ENCODE measurements at places on chromosomes 13 and 19.
A peak's percentile ranks its signal among the peaks of the same experiment; 100 is the strongest.

DNA sequence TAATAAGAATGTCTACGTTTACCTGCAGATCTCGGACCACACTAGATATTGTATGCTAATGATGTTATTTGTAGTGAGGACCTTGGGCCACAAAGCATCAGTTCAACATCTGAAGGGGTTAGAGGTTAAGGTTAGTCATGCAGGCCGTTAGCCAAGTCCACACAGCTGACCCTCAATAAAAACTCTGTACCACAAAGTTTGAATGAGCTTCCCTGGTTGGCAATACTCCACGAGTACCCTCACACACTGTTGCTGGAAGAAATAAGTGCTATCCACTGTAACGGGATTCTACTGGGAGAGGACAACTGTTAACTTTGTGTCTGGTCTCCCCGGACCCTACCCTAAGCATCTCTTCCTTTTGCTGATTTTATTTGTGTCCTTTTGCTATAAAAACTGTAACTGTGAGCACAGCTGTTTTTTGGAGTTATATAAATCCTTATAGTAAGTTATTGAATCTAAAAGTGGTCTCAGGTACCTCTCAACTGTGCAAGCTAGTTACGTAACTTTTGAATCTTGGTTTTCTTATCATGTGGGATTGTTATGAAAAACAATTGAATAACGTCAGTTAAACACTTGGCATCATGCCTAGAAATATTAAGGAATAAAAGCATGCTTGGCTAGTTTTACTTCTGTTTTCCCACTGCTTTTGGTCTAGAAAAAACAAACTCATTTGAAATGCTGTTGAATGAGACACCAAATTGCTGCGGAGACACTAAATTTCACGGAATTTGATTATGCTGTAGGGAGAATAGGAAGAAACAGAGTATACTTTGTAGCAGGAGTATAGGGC is 181.5 kb downstream of the DNAJC3 start:
- DNase-seq, result no peak

GRCh38 chr19:45364696-45365095 is 5.7 kb downstream of the ERCC2 start:
- DNase-seq, result no peak

DNA sequence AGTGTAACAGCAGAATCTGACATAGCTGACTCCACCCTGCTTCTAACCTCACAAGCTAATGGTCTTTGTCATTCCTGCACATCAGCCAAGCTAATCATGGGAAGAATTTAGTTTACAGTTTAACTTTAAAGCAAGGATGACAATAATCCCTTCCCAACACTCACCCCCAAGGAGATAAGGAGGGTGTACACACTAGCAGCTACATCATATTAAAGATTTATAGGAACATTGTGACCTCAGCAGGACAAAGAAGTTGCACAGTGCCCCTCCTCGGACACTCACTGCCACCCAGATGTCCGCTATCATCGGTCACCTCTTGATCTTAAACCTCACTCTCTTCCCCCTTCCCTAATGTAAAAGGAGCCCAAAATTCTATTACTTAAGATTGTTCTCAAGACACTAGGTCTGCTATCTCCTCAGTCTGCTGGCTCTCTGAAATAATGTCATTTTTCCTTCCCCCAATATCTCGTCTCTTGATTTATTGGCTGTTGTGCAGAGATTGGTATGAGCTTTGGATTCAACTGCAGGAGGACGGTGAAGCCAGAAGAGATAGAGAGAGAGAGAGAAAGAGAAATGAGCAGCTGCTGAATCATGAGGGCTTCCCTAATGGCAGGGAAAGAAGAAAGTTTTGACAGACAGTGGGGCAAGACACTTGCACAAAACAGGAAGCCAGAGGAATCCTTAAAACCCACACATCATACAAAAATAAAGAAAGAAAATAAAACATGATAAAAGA is 17.5 kb upstream of the FFAR2 start:
- DNase-seq, result no peak

GRCh38 chr13:80865329-80865728 is 524.4 kb upstream of the SPRY2 start:
- DNase-seq, result no peak

DNA sequence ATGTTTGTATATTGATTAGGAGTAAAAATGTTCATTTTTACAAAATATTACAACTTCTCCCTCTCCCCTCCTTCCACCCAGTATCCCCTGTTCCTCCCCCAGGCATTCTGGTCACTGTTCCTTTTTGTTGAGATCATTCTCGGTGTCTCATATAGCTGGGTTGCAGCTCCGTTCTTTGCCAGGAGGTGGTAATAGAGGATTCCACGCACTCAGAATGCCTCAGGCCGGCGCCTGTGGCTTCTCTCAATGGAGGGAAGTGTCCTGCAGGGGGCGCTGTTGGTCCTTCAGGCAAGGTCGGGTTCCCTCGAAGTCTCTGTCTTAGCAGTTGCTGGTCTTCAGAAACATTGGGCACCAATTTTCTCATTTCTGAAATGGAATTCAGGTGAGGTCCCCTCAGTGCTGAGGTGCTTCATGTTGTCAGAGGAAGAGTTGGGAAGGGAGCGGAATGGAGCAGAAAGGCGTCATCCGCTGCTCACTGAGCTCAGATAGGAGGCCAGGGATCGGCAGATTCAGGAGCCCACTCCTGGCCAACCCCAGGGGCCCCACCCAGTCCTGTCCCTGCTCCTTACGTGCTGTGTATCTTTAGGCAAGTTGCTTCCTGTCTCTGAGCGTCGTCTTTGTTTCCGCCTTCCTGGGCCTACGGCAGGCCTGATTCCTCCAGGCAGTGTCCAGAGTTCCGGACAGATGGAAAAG is 10.3 kb upstream of the GARIN5A start:
- DNase-seq, result no peak

- DNase-seq, result no peak
Measured at GRCh38 chr19:1457031-1457739, 7.3 kb downstream of the APC2 start.

GRCh38 chr13:109628251-109628699 is 158.1 kb downstream of the IRS2 start:
- no peak for DNase-seq

- no peak for DNase-seq
Measured at GRCh38 chr13:42652642-42653415, 78.9 kb downstream of the TNFSF11 start.

DNA sequence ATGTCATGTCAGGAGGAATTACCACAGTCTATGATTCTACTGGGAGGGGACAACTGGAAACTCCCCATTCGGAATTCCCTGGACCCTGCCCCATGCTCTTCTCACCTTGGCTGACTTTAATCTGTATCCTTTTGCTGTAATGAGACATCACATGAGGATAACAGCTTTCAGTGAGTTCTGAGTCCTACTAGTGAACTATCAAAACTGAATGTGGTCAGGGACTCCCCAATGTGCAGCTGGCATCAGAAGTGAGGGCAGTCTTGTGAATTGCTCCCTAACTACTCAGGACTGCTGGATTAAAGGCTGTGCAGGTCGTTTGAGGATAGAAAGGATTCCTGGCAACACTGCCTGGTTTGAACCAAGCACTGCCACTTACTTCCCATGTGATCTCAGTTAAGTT is 15.2 kb downstream of the SIGLEC7 start:
- no peak for DNase-seq

DNA sequence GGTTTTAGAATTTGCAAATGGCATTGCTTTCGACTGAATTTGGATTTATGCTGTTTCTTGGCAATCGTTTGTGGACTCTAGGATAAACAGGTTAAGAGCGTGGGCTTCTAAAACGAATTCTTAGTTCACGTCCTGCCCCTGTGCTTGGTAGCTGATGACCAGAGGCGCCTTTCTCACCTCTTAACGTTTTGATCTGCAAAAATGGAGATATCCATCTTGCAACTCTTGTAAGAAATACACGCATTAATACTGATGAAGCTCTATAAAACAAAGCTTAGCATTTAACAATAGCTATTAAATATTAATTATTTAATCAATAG is 580 bp upstream of the KATNAL1 start:
- DNase-seq, result no peak

GRCh38 chr19:46725859-46726393 is 9.0 kb upstream of the PRKD2 start:
- no peak for DNase-seq

- no peak for DNase-seq
Measured at GRCh38 chr13:84433024-84433423, 550.8 kb upstream of the SLITRK1 start.

GRCh38 chr19:1097810-1098176 is 2.6 kb upstream of the POLR2E start:
- no peak for DNase-seq

GRCh38 chr19:3617463-3617862 is 9.1 kb downstream of the CACTIN start:
- DNase-seq, result no peak

GRCh38 chr19:11444059-11444458 is 8.6 kb downstream of the PRKCSH start:
- no peak for DNase-seq

DNA sequence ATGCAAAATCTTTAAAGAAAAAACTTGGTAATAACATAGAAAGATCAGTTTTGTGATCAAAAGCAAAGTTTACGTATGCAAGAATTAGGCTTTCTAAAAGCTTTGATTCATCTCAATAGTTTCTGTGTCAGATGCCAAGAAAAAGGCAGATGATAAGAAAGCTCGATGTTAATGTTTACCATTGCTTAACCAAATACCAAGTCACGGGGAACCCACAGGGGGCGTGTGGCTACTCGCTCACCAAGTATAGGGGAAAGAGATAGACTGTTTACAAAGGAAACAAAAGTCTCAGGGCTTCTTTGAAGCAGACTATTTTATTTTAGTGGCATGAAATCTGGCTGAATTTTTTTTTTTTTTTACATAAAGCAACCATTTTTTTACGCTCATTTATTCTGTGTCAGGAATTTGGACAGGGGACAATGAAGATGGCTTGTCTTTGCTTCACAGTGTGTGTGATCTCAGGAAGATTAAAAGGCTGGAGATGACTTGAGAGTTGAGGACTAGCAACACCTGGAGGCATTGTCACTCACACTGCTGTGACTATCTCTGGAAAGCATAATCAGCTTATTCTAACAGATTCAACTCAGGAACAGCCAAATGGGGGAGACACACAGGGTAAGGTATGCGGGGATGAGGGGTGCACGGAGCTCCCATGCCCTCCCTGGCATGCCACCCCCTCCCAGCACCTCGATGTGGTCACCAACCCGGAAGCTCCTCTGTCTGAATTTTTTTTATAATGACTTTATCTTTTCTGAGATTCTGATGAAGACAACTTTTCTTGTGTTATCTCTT is 24.9 kb downstream of the RCBTB1 start:
- DNase-seq, result no peak

GRCh38 chr19:23787106-23787505 is 28.4 kb upstream of the ZNF681 start:
- no peak for DNase-seq

- DNase-seq, result no peak
Measured at GRCh38 chr19:47696635-47697034, 16.6 kb upstream of the EHD2 start.

- no peak for DNase-seq
Measured at GRCh38 chr13:29677627-29678026, 82.1 kb upstream of the SLC7A1 start.

- DNase-seq, result no peak
Measured at GRCh38 chr13:52736891-52737290, 2.7 kb downstream of the CNMD start.

GRCh38 chr13:88764103-88764502 is 1092.9 kb downstream of the SLITRK5 start:
- no peak for DNase-seq

GRCh38 chr13:91557328-91558090 is 159.1 kb downstream of the GPC5 start:
- DNase-seq, result no peak

GRCh38 chr13:95924389-95924994 is 128.7 kb downstream of the UGGT2 start:
- DNase-seq, result no peak

GRCh38 chr13:111383591-111384440 is 63.4 kb downstream of the TEX29 start:
- DNase-seq, result no peak

DNA sequence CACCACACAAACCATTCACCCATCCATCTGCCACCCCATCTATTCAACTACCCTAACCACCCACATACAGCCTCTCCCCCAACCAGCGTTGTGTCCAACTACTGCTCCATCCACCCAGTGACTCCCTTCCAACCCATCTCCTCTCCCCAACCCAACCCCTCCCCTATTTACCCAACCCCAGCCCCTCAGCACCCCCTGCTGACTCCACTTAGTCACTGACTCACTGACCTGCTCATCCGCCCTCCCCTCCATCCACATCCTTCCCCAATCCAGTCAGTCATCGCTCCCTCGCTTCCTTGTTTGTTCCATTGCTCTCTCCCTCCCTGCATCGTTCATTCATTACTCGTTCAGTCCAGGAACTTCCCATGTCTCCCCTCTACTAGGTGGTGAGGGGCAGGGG is 39.2 kb downstream of the KCNC3 start:
- DNase-seq, result no peak

DNA sequence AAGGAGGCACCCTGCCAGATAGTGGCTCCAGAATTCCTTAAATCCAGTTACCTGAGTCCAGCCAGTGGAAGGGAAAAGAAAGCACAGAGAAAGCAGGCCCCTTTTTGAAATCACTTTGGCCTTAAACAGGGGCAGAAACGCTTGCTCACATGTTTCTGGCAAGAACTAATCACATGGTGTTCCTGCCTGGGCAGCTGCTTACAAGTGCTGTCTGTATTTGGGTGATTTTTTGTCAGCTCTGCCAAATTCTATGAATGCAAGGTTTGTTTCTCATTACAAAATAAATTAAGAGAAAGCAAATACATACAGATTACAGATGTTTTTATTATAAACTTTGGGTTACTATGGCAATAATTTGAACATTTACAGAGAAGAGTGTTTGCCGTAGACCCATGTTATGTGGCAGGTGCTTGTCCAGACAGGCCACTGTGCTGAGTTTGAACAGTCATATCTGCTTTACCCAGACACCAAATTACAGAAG is 1237.8 kb downstream of the SLITRK5 start:
- peak; percentile 39 for DNase-seq

GRCh38 chr19:36013280-36014011 is 567 bp downstream of the ALKBH6 start:
- no peak for DNase-seq

DNA sequence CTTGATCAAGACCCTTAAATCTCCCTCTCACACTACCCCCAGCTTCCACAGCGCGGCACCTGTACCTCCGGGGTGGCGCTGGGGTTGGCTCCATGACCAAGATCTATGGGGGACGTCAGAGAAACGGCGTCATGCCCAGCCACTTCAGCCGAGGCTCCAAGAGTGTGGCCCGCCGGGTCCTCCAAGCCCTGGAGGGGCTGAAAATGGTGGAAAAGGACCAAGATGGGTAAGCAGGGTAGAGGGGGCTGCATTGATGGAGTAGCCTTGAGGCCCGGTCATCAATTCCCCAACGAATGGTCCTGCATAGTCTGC is 8.1 kb upstream of the CD79A start:
- DNase-seq, result no peak

DNA sequence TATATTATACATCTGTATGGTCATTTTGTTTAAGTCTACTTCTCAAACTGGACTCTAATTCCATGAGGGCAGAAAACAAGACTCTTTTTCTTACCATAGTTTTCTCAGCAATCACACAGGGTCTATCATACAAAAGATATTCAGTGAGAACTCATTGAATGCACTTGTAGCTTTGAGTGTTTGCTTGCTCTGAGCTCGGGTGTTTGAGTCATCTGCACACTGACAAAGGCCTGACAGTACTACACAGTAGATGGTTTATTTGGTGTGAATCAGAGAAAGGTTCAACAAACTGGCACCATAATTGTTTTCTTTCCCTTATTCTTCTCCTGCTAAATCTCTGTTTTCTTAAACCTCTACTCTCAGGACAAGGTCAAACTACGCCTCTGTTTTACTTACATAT is 586.4 kb downstream of the LMO7 start:
- no peak for DNase-seq

GRCh38 chr13:113299951-113300350 is 2.9 kb downstream of the LAMP1 start:
- no peak for DNase-seq

GRCh38 chr13:96860882-96861281 is 133.4 kb downstream of the OXGR1 start:
- no peak for DNase-seq
